ENCODE measurements at places on chromosomes 11 and 22.

GRCh38 chr11:57202281-57202680 lies 20.5 kb downstream of the LRRC55 start:
- no peak for DNase-seq

- DNase-seq, result no peak
Observed at GRCh38 chr11:19817265-19817851, 104.7 kb downstream of the NAV2 start.

GRCh38 chr11:89436071-89436470 lies 55.1 kb downstream of the NOX4 start:
- DNase-seq, result no peak

- no peak for DNase-seq
Observed at GRCh38 chr11:69691463-69691862, 12.4 kb downstream of the FGF19 start.

GRCh38 chr22:40418366-40419201 lies 48.2 kb downstream of the SGSM3 start:
- no peak for DNase-seq

- DNase-seq, result no peak
Observed at GRCh38 chr11:83682611-83682973, 396.4 kb upstream of the CCDC90B start.

DNA sequence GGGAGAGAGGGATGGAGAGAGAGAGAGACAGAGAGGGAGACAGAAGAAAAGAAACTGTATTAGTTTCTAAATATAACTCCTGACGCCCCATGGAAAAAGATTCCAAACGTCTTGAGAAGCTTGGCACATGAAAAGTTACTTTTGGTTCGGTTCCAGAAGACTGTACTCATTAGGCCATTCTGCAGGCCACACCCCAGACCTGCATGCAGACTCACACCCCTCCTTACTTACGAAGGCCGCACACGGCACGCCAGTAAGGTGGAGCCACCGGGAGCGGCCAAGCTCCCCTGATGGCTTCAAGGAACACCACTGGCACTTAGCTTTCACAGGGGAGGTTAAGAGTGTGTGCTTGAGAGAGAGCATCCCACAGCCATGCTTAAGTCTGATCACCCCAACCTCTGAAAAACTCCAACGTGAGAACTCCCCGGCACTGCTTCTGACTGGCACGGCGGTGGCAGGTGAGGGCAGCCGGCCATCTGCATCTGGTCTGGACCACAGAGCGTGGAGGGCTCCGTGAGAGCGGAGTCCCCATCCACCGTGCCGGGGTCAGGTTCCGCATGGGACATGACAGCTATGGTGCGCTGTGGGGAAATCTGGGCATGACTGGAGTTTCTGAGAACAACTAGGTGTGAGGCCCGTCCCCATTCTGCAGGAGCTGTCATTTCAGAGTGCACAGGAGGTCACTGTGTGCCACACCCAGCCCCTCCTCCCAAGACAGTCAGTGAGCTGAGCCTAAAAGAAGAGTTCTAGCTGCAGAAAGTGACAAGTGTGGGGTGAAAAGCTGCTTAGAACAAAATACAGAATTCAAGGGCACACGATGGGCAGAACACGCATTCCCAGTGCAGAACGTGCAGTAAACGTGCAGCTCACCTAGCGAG lies 62.4 kb downstream of the MYH9 start:
- no peak for DNase-seq

DNA sequence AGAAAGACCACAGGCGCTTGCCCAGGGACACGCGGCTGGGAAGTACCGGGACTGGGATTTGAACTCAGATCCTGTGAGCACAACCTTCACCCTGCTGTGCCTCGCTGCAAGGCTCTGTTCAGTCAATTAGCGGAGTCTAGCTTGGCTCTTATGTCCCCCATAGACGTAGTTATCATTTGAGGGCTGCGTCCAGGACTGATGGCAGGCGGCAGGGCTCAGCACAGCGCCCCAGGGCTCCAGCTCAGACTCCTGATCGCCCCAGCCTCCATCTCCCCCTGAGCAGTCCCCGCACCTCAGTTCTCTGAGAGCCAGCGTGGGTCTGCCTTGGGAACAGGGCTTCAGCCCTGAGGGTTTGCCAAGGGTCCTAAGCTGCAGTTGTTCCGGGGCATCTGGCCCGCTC lies 19.8 kb downstream of the MRGPRG start:
- DNase-seq, result no peak

- DNase-seq, result peak; percentile 37
Observed at GRCh38 chr11:134034496-134035381, 34.1 kb upstream of the JAM3 start.

- DNase-seq, result no peak
Observed at GRCh38 chr11:364991-365725, 4.1 kb upstream of the B4GALNT4 start.

DNA sequence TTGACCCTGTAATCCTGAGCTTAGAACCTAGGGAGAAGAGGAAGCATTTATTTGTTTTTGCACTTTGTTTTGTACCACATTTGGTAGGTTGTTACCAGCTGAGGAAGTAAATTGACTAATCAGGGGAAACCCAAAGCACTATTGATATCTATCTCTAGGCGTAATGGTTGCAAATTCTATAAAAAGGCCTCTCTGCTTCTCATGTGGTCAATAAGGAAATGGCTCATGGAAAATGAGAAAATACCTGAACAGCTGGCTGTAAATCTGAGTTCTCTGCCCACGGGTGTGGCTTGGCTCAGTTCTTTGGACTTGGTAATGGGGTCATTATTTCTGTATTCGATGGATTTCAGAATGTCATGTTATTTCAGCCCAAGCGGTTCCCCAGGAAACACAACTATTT lies 42.4 kb downstream of the BARX2 start:
- DNase-seq, result no peak

DNA sequence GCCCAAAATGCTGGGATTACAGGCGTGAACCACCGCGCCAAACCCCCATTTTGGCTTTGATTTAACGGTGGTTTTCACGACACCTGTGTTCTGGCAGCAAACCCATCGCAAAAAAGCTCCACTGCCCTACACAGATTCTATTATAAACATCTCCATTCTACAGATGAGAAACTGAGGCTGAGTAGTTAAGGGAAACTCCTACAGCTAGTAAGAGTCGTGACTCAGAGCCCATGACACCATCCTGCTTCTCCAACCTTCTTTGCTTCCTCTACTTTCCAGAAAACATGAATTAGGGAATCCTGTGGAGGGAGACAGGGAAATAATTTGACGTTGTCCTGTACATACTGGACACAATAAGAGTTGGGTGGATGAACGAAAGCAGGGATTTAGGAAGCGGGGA lies 429 bp upstream of the SNX15 start:
- DNase-seq, result no peak

GRCh38 chr11:122803306-122803705 lies 35.0 kb upstream of the CRTAM start:
- DNase-seq, result no peak

- no peak for DNase-seq
Observed at GRCh38 chr22:40627612-40628011, 8.9 kb downstream of the MRTFA start.

GRCh38 chr11:10584071-10584501 lies 15.6 kb upstream of the LYVE1 start:
- no peak for DNase-seq

DNA sequence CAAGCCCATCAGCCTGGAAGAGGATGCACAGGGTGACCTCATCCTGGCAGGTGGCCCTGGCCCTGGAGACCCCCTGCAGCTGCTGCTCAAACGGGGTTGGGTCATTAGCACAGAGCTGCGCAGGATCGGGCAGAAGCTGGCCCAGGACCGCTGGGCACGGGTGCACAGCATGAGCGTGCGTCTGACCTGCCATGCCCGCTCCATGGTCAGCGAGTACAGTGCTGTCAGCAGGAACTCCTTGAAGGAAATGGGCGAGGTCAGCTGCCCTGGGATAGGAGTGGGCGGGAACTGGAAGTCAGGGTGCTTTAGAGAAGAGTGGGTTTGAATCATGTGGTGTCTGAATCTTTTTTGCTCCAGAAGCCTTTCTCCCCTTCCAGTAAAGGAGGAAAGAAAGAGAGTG lies 61.1 kb downstream of the INSC start:
- no peak for DNase-seq

DNA sequence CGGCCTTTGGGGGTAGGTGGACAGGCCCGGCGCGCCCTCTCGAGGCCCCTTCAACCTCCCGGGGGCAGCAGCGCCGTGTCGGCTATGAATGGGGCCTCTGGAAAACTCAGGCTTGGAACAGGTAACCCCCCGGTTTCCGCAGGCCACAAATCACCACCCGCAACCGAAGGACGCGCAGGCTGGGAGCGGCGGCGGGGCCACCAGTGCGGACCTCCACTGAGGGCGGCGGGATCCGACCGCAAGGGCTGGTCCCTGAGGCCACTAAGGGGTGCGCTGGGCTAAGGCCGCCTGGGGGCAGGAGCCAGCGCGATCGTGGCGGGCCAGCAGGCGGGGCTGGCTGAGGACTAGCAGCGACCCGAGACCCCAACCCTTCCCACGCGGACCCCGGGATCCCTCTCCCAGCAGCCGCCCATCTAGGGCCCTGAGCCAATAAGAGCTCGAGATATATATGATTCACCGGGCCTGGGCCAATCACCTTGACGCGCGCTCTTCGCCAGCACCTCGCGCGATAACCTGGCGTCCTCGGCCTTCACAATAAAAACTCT lies 609 bp upstream of the ATF4 start:
- peak; percentile 94 for DNase-seq

DNA sequence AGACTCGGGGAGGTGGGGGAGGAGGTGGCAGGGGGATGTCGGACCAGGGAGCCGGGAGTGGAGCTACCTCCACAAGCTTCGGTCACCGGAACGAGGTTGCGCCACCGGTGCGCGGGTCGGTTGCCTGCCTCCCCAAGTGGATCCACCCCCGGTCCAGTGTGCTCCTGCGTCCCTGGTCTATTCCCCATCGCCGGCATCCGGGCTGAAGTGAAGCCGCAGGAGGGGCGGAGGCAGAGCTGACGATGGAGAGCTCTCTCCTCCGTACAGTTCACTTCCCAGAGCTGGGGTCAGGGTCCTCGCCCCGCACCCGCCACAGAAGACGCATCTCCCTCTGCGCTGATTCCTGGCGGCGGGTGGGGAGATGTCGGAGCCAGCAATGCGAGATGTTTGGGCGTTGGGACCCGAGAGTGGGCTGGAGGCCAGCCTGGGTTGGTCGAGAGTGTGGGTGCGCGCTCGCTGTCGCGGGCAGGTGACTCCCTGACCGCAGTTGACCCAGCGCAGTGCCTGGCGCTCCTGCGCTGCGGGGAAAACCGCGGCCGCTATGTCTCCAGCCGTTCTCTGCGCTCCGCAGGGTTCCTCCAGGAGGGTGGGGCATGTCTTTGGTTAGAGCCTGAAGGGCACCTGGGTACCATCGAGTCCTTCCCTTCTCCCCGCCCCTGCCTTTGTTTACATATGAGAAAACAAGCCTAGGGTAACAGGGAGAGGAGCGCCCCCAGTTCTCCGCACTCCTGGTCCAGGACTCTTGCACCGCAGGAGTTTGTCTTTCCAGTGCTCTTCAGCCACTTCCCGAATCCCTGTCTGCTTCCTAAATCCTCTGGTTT lies 1.7 kb downstream of the C11orf96 start:
- no peak for DNase-seq

- DNase-seq, result no peak
Observed at GRCh38 chr22:17872471-17872870, 98.2 kb upstream of the BID start.

GRCh38 chr11:47464483-47464882 lies 15.5 kb upstream of the RAPSN start:
- no peak for DNase-seq

DNA sequence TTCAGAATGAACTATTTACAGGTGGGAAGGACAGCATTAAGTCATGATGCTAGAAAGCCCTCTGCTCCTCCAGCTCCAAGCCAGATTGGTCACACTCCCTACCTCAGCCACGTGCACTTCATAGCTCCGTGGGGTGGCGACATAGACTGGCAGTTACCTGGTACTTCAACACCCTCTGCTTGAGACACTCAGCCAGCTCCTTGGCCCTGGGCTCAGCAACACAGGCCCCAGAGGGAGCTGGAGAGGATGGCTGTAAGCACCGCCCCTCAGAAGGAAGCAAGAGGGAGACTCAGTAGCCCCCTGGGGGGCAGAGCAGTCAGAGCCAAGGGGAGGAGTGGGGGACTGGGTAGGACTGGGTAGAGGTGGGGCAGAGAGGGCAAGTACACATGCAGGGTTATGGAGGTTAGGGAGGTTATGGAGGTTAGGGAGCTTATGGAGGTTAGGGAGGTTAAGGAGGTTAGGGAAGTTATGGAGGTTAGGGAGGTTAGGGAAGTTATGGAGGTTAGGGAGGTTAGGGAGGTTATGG lies 102.1 kb upstream of the BID start:
- no peak for DNase-seq

DNA sequence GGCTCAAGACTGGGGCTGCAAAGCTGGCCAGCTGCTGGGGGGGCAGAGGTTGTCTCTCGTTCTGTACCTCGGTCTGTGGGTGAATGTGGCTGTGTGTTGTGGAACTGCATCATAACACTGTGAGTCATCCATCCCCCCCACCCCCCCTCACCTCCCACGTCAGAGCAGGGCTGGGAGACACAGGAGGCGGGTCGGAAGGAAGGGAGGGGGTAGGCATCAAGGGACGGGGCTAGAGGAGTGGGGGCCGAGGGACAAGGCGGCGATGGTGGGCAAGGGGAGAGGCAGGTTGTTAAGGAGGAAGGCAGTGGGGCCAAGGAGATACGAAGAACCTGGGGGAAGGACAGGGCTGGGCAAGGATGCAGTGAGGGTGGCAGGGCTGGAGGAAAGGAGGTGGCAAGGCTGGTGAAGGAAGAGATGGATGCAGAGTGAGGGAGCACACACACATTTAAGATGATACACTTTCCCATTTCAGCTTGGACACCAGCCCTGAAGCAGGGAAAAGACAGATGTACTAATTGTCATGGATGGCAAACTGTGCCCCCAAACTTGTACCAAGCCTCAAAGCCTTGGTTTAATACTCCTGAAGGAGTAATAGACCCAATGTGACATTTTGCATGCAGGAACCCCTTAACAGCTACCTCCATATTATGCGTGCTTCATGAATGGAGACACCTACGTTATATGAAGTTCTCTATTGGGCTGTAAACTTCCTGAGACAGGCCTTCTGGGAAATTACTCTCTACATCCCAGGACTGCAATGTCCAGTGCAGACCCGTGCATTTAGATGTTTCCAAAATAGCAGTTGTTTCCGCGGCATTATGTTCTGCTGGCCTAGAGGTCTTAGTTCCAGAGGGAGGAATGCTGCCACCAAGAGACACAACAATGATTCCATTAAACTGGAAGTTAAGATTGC lies at the start of gene YPEL4:
TSS of gene YPEL4 (minus strand) at position 87 of the 913 bp plus-strand sequence. CDS start 2,805 bp downstream, outside the sequence.
- DNase-seq, result no peak

DNA sequence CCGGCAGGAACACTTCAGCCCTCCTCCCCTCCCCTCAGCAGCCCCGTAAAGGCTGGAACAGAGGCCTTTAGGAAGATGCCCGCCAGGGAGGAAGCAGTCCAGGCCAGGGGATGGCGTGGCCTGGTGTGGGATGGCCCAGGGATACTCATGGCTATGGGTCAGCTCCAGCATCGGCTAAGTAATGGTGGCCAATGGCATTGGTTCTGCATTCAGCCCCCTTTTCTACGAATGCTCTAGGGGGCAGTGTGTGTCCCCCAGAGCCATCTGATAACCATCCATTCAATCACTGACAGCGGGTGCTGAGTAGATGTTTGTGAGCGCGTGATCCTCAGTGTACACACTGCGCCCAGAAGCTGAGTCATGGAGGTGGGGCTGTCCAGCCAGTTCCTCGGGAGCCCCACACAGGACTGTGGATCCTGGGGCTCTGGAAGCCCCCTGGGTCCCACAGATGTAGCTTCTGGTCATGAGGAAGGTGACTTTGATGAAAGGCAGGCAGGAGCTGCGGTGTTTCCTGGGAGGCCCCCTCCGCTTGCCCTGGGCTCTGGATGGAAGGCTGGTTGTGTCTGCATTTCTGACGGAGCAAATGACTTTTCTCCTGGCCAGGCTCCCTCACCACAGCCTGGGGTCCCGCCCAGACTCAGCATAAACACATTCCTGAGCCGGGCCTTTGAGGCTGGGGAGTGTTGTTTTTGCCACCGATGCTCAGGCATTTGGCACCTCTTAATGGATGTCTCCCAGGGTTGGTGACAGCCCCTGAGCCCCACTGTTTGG lies 46.5 kb downstream of the FBLN1 start:
- DNase-seq, result no peak
